ENCODE measurements at places on chromosomes 7 and 10.
A peak's percentile ranks its signal among the peaks of the same experiment; 100 is the strongest.

DNA sequence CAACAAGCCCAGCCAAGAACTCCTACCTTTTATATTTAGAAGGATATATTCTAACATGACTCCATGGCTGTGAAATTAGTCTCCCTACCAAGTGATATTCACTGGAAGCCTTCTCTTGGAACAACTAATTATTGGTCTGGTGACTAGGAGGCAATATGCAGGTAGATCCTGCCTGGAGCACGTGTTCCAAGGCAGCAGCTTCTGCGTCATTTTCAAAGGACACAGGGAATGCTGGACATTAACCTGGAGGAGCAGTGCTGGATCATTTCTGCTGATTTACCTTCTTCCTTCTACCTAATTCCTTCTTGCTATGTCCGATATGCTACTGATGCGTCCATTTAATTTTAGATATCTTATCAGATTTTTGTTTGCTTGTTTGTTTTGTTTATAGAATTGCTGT, 5.6 kb downstream of the AKR1D1 start:
- no peak for DNase-seq

DNA sequence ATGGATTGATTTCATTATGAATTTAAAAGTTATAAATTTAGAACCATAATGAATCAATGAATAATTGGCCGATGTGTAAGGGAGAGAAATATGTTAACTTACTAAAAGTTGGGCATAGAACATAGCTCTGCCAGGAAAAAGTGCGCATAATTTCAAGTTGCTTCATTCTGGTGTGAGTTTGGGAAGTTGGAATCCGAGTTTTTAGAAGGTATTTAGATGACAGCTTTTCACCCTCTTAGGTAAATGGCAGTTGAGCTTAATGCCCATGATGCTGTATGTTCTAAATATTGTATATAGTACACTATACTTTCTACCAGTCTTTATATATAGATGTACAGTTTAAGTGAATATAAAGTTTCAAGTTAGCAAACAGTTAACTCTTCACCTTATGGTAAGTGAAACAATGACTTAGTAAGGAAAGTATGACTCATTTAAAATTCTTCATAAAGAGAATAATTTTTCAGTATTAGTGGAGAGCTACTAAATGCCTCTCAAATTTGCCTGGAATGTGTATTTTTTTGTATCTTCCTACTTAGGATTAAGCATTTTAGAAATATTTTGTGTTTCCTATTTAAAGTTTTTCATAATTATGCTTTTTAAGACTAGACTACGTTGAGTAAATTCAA, 1.6 kb downstream of the C1GALT1 start:
- DNase-seq, result no peak

GRCh38 chr10:3136763-3137611, 35.6 kb downstream of the PITRM1 start:
- no peak for DNase-seq

- no peak for DNase-seq
Measured at GRCh38 chr10:70145166-70145665, 1.3 kb downstream of the TYSND1 start.

GRCh38 chr7:106372126-106372525, 87.3 kb upstream of the NAMPT start:
- no peak for DNase-seq

DNA sequence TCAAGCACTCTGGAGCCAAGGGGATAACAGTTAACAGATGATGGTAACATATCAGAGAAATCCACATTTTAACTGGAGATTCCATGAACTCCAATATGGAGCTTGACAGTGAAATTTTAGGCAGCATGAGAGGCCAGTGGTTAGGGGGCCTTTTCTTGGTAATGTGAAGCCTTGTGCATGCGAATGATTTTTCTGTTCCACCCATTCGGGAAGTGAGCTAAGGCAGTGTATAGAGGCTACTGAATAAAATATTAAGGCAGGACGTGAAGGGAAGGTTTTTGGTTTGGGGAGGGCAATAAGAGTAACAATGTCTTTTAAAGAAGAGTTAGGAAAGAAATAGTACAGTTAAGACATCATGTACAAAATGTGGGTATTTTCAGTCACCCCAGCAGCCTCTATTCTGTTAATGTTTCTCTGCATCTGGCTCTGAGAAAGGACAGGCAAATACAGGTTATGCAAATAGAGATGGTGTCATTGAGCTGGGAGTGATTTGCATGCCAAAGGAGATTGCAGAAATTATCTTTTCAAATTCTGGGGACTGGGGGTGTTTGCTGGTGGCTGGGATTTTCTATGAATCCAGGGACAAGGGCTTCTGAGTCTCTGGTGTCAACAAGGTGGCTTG, 6.8 kb upstream of the TAS2R60 start:
- DNase-seq, result no peak

DNA sequence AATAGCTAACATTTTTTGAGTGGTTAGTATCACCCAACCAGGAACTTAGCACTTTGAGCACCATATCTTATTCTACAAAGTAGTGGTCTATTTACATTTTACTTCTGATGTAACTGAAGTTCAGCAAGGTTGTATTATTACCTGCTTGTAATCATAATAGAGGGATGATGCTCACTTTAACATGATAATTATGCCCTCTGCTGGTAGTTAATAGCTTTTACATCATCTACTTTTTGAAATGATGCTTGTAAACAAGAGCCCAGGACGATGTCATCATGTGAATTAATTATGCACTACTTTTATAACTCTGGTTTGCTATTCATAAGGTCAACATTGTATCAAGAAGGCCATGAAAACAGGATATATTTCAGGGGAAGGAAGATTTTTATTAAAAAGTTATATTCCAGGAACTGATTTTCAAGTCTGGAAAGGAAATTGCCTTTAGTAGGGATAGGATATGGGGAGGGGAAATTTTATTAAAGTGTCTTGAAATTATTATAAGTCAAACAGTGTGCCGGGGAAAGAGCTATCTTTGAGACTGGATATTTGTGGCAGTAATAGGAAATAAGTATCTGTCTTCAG, 80.3 kb upstream of the SCIN start:
- DNase-seq, result peak; percentile 84

GRCh38 chr10:92747600-92747999, 57.8 kb downstream of the HHEX start:
- DNase-seq, result no peak

DNA sequence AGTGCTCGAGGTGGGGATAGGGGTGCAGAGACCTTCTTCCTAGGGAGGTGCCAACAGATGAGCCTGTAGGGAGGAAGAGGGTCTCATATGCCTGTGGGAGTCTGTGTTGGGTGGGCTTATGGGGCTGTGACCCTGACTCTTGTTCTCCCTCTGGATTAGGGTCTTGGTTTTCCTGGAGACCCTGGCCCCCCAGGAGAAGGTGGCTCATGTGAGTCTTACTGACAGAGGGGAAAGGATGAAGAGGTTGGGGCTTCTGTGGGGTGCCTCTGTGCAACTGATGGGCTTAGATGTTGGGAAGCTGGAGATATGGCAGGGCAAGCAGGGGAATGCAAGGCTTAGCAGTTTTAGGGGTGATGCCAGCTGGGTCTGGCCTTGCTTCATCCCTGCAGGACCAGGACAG, 20.2 kb upstream of the VOPP1 start:
- DNase-seq, result no peak

DNA sequence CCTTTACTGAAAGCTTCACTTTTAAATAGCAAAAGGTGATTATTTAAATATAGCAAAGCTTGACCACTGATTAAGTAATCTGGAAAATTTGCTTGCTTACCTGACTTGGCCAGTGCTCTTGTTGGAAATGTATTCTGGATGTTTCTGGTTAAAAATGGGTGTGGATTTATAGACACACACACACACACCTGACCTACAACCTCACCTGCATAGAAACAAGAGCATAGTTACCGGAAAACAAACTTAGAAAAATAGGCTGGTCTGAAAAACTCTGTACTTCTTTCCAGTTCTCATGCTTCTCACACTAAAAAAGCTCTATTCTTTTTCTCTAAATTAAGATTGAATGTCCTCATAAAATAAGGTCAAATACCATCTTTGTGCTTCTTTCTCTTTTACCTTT, at the start of gene AGR3:
AGR3 (minus strand) TSS at position 140 of the 400 bp plus-strand sequence. CDS start 3,365 bp downstream, outside the sequence.
- DNase-seq, result no peak

DNA sequence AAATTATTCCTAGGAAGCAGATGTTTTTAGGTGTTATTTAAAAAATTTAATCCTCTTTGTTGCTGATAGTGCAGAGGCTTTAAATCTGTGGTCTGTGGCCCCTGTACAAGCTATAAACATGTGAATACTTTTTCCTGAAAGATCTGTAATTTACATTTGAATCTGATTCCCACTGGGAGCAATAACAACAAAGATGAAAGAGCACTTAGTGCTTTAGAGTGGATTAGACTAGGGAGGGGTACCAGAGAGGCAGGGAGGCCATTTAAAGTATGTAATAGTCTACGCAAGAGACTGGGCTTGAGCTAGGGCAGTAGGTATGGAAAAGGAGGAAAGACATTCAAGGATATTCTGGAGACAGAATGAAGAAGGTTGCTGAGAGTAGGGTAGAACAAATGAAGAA, 19.1 kb downstream of the BTRC start:
- DNase-seq, result no peak

DNA sequence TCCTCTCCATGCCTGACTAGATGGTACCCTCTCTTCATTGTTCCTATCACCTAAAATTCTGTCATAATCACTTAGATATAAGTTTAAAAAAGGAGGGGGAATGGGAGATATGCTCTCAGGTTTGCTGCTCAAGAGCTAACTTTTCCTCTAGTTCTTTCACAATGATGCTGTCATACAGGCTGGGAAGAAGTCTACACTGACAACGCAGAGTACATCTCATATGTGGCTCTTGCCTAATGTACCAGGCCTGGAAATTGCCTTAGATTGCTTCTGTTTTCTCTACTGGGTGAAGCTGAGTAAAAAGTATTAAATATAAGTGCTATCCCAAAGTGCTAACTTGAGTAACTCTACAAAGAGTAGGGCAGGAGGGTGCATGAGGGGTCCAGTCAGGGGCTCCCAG, 43.8 kb upstream of the BET1 start:
- no peak for DNase-seq

- no peak for DNase-seq
Measured at GRCh38 chr10:96619796-96620773, 33.3 kb upstream of the TM9SF3 start.

DNA sequence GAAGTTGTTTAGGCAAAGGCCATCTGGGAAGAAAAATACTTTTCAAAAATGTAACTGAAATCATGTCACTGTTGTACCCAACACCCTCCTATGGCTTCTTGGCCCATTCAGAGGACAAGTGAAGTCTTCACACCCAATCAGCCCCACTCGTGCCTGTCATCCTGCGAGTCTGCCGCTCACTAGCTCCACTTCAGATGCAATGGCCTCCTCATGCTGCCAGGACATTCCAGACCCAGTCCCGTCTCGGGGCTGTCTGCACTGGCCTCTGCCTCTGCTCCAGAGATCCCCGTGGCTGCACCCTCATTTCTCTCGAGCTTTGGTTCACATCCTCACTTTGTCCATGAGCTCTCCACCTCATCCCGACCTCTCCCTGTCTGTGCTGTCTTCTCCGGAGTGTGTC, 227.1 kb downstream of the KCNMA1 start:
- DNase-seq, result no peak

- DNase-seq, result no peak
Measured at GRCh38 chr10:86310291-86310690, 56.3 kb downstream of the GRID1 start.

DNA sequence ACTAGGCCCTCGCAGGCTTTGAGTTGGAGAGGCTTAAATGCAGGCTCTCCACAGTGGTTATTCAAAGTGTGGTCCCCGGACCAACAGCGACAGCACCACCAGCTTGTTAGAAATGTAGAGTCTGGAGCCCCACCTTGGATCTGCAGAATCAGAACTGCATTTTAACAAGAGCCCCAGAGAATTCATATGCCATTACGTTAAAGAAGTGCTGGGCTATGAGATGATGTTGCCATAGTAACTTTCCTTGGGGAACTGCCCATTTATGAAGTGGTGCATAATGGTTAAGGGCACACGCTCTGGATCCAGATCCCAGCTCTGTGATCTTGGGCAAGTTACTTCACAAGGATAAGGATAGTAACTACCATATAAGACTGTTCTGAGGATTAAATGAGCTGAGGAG, 48.9 kb downstream of the ZCCHC24 start:
- no peak for DNase-seq

GRCh38 chr7:37642028-37642540, 41.5 kb upstream of the GPR141 start:
- DNase-seq, result no peak

DNA sequence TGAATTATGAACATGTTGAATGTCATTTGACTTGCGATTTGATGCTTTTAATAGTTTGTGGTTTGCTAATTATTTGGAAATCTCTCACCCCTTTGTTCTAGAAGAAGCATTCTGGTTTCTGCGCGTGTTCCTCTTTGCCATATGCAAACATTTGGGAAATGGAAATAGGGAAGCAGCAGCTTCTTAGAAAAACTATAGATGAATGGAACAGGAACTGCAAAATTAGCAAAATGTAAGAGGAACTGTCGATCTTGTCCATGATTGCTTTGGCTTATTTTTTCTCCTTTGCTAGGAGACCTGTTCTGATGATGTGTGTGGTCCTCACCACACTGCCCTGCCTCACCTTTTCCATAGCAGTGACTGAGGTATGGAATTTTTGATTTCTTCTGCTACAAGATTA, 19.0 kb downstream of the TMEM236 start:
- DNase-seq, result no peak

- no peak for DNase-seq
Measured at GRCh38 chr10:112115781-112116385, 67.7 kb downstream of the GPAM start.

- no peak for DNase-seq
Measured at GRCh38 chr10:2791774-2792443, 275.4 kb upstream of the PFKP start.

DNA sequence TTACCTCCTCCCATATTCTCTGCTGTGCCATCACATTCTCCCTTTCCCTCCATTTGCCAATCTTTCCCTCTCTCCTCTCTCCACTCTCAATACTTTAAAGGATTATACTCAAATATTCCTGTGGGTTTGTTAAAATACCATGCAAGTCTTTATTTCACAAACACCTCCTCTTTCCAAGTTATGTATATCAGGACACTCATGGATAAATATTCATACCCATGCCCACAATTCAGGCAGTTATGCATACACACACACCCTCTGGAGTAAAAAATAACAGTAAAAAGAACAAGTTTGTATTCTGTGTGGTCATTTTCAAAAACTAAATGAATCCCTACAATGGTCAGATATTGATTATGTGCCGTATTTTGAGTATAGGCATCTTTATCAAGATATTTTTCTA, 73.3 kb upstream of the TMEM140 start:
- no peak for DNase-seq

DNA sequence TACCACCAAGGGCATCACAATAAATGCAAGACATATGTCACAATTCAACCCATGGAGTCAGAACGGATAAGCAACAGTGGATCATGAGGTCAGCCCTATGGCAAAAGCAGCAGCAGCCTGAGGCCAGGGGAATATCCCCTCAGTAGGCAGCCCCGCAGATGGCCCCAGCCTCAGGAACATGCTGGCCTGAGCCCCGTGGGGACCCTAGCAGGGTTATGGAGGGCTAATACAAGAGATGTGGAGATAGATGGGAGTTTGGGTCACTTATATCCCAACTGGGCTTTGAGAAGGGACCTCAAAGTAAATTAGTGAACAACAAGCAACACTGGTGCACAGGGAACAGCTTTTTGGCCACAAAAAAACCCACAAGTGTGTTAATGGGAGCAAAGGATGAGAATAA, 9.1 kb downstream of the TMEM72 start:
- DNase-seq, result no peak
